ENCODE measurements at places on chromosomes 3 and 15.

DNA sequence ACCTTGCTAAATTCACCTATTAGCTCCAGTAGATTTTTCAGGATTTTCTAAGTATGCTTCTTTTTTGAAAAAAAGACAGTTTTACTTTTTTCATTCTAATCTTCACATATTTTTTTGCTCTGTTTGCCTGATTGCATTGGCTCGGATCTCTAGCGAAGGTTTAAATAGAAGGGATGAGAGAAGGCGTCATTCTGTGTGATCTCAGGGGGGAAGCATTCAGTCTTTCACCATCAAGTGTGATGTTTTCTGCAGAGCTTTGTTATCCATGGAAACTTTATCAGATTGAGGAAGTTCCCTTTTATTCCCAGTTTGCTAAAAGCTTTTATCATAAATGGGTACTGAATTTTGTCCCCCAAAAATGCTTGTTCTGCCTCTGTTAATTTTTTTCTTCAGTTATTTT lies 120.3 kb downstream of the LRRK1 start:
- no peaks in the 10 kb centered on the region for H3K27me3 ChIP-seq
- H3K27ac ChIP-seq: no peak overlapping the region
- H3K36me3 ChIP-seq: no peaks in the 10 kb centered on the region
- DNase-seq: no peak

DNA sequence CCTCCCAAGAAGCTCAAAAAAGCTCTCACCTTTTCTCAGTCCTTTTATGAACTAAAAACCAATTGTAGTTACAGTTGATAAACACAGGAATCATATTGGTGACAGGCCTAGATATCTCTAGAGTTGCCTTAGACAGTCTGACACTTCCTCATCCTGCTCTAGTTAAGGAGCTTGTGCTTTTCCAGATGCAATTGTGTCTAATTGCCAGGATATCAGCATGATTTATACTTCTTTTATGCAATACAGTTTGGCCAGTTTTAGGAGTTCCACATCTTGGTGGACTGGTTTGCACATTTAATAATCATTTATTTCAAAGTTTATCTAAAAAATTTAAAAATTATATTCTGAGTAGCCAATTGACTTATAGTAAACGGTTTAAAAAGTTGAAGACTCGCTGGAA lies 95.7 kb downstream of the DUT start:
- no peak overlapping the region for H3K27ac ChIP-seq
- peaks cover 32% of the 10 kb centered on the region for H3K4me1 ChIP-seq
- no peaks in the 10 kb centered on the region for H3K27me3 ChIP-seq
- no peak for DNase-seq
- H3K4me3 ChIP-seq: no peak overlapping the region
- H3K36me3 ChIP-seq: no peaks in the 10 kb centered on the region

DNA sequence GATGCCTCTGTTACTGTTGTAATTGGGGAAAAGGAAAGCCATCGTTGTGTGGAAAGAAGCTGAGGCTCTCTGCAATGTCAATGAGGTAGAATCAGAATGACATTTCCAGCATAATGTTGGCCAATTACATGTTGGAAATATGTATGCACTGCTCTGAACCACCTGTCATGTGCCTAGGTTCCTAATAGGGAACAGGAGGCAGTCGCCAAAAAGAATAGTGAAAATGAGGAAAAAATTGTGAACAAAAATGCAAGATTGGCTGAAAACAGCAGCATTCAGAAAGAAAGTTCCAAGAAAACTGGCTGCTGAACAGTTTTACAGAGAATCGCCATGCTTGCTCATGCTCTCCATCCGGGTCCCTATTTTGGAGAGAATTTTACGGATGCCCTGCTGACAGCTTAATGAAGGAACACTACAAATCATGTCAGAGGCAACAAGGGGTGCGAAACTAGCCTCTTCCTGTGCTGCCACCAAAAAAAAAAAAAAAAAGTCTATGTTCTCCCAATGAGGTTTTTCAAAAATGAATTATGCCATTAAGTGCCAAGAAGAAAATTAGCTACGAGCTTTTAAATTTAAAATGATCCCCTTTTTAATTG lies 305.9 kb upstream of the ARRDC4 start:
- no peaks in the 10 kb centered on the region for H3K4me1 ChIP-seq
- H3K27me3 ChIP-seq: peaks cover 9% of the 10 kb centered on the region
- H3K4me3 ChIP-seq: no peak overlapping the region
- DNase-seq: no peak
- H3K36me3 ChIP-seq: no peaks in the 10 kb centered on the region
- no peak overlapping the region for H3K27ac ChIP-seq

- no peak overlapping the region for H3K4me3 ChIP-seq
- H3K27ac ChIP-seq: no peak overlapping the region
- no peaks in the 10 kb centered on the region for H3K4me1 ChIP-seq
- H3K27me3 ChIP-seq: no peaks in the 10 kb centered on the region
These were observed 237.7 kb upstream of the GOLIM4 start for GRCh38 chr3:168333410-168333935.

DNA sequence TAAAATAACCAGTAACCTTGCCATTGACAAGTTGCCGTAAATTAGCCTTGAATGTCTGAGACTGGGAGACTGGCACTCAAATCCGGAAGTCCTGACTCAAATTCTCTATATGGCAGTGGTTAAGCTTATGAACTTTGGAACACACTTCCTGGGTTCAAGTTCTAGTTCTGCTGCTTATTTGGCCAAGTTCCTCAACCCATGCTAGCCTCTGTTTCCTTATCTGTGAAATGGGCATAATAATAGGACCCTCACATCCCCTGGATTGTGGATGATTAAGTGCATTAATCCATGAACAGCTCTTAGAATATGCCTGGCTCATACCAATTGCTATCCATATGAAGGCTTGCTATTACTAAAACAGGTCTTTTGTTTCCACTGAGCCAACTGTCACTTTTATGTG lies 311.5 kb downstream of the EDEM1 start:
- no peaks in the 10 kb centered on the region for H3K4me1 ChIP-seq
- DNase-seq: no peak
- H3K36me3 ChIP-seq: no peaks in the 10 kb centered on the region
- H3K4me3 ChIP-seq: no peak overlapping the region
- H3K27me3 ChIP-seq: no peaks in the 10 kb centered on the region
- H3K27ac ChIP-seq: no peak overlapping the region

DNA sequence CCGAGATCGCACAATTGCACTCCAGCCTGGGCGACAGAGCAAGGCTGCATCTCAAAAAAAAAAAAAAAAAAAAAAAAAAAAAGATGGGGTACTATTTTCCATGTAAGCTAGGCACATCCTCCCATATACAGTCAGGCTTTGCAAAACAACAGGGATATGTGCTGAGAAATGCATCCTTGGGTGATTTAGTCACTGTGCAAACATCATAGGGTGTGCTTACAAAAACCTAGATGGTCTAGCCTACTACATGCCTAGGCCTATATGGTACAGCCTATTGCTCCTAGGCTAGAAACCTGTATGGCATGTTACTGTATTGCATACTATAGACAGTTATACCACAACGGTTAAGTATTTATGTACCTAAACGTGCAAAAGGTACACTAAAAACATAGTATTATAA lies 75.0 kb downstream of the TTBK2 start:
- no peaks in the 10 kb centered on the region for H3K36me3 ChIP-seq
- H3K27me3 ChIP-seq: no peaks in the 10 kb centered on the region
- no peaks in the 10 kb centered on the region for H3K4me1 ChIP-seq
- no peak overlapping the region for H3K27ac ChIP-seq
- DNase-seq: no peak

- no peak overlapping the region for H3K4me3 ChIP-seq
- no peak for DNase-seq
- peaks cover 6% of the 10 kb centered on the region for H3K36me3 ChIP-seq
- H3K4me1 ChIP-seq: peaks cover 29% of the 10 kb centered on the region
These were observed 6.9 kb downstream of the ABTB1 start for GRCh38 chr3:127679534-127680145.

- H3K4me1 ChIP-seq: no peaks in the 10 kb centered on the region
- no peak overlapping the region for H3K4me3 ChIP-seq
- no peak for DNase-seq
- no peak overlapping the region for H3K27ac ChIP-seq
These were observed 61.7 kb downstream of the AGTR1 start for GRCh38 chr3:148759430-148759829.

DNA sequence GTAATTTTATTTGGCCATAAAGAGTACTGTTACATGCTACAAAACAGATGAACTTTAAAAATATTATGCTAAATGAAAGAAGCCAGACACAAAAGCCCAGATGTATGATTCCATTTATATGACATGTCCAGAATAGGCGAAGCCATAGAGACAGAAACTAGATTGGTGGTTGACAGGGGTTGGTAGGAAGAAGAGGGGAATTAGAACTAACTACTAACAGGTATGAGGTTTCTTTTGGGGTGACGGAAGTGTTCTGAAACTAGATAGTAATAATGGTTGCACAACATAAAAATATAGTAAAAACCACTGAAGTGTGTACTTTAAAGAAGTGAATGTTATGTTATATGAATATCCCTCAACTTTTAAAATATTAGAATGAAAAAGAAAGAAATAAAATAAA lies 66.1 kb downstream of the GBE1 start:
- H3K27ac ChIP-seq: no peak overlapping the region
- no peaks in the 10 kb centered on the region for H3K4me1 ChIP-seq
- H3K4me3 ChIP-seq: no peak overlapping the region
- no peak for DNase-seq
- H3K27me3 ChIP-seq: no peaks in the 10 kb centered on the region
- H3K36me3 ChIP-seq: peaks cover 1% of the 10 kb centered on the region

- no peaks in the 10 kb centered on the region for H3K27me3 ChIP-seq
- H3K36me3 ChIP-seq: no peaks in the 10 kb centered on the region
- no peak overlapping the region for H3K4me3 ChIP-seq
These were observed 6.2 kb downstream of the HLTF start for GRCh38 chr3:149080011-149080698.
